Suppressor macrophage (primary cell): ENCODE measurements at places on chromosomes 4 and X.
A peak's percentile ranks its signal among the peaks of the same experiment; 100 is the strongest.

GRCh38 chrX:13380211-13380610 lies 60.4 kb upstream of the ATXN3L start:
- peak; percentile 14 for DNase-seq

DNA sequence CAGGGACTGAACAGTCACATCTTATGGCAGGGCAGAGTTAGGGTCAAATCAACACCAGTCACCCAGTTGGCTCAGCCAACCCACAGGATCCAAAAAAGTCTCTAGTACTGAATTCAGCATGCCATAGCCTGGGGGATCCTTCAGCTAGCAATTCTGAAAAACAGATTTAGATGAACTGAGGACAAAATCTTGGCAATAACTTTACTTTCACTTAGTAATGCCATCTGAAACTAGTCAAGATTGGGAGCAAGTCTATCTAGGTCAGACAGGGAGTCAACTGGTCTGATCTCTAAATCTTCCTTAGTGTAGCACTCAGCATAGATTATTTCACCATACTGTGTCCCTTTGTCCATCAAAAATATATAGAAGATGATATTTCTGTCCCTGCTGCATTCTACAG lies 76.0 kb downstream of the HHIP start:
- no peak for DNase-seq

GRCh38 chrX:2782171-2782570 lies 30.3 kb downstream of the XG start:
- no peak for DNase-seq

DNA sequence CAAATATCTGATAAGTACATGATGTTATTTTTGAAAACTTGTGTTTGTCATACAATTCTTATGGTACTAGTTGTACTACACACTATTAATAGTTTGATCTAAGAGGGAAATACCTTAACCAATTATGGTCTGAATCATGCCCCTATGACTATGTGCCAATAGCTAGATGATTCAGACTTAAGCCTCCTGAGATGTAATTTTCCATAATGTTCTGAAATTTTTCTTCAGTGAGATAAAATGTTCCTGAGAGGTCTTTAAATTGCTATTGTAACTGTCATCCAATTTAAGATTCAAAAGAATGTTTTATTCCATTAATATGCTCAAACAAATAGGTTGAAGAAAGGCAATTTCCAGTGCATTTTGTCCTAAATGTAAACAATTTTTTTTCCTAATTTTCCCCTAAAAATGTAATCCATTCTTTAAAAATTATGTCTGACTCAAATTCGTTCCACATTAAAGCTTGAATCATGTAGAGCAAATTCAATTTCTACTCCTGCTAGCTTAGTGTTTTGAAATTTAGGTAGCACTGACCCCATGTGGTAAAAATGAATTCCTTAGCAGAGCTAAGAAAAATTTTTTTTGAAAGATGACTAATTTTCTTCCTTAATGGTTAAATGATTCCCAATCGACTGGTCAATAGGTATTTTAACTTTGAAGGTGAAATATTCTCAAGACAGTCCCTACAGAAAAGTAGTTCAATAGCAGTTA lies 49.1 kb downstream of the APOOL start:
- no peak for DNase-seq

GRCh38 chrX:95044331-95044730 lies 1370.3 kb downstream of the FAM133A start:
- DNase-seq = no peak

DNA sequence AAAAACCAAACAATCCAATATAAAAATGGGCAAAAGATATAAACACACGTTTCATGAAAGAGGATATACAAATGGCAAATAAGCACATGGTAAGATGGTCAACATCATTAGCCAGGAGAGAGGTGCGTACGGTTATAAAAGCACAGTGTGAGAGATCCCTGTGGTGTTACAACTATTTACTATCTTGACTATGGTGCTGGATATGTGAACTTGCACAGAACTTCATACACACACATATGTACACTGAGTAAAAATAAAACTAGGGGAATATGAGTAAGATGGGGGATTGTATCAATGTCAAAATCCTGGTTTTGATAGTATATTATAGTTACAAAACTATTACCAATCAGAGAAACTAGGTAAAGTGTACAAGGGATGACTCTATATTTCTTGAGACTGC lies 8.4 kb downstream of the FBXO8 start:
- DNase-seq = no peak

- no peak for DNase-seq
These were observed 98.7 kb downstream of the NFKB1 start for GRCh38 chr4:102599886-102600285.

DNA sequence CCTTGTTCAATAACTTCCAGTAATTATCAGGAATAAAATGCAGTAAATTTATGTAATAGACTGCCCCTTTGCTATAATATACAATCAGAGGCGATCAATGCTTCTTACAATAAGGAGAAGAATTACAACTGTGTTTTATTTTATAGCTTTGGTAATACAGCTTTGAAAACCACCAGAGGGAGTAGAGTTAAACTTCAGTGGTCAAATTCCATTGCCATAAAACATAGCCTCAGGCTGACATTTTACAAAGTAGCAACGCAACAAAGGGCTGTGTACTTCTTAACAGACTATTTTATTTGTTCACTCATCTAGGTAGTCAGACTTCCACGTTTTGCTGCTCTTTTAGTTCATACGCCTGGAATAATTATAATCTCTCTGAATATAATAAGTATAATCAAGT lies 58.5 kb downstream of the TEX13C start:
- DNase-seq = no peak
